ENCODE measurements at places on chromosomes 12 and 14.

GRCh38 chr14:24411443-24412389, 12.9 kb downstream of the NYNRIN start:
- DNase-seq = no peak

DNA sequence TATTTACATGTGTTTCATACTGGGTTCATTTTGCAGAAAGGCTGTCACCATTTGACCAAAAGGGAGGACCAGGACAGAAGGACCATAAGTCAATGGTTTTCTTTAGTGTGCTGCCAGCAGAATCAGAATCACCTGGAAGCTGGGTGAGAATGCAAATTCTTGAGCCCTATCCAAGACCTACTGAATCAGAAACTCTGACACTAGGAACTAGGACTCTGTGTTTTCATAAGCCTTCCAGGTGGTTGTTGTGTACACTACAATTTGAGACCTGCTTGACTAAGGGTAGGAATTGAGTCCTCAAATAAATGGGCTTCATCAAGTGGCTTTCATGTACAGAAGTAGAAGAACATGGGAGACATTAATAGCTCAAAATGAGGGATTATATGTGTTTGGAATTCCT, 32.2 kb downstream of the PDE6H start:
- DNase-seq = no peak

- no peak for DNase-seq
Observed at GRCh38 chr12:124730455-124730932, 133.2 kb downstream of the SCARB1 start.

GRCh38 chr14:105292826-105293711, 7.7 kb downstream of the BRF1 start:
- no peak for DNase-seq

DNA sequence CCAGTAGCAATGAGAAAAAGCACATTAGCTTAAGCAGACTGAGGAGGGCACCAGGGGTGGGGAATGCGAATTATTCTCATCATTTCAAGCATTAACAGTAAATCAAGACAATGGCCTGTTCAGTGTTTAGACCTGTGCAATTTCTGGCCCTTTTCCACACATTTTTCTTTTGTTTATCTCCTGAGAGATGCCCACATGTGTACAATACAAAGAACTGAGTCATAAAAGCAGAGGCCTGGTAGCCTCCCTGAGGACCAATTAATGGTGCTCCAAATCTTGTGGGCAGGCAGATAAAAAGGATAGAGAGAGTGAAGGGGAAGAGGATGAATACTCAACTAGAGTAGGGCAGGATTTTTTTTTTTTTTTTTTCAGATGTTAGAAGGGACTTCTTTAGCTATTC, 480.8 kb downstream of the RERGL start:
- DNase-seq = no peak

DNA sequence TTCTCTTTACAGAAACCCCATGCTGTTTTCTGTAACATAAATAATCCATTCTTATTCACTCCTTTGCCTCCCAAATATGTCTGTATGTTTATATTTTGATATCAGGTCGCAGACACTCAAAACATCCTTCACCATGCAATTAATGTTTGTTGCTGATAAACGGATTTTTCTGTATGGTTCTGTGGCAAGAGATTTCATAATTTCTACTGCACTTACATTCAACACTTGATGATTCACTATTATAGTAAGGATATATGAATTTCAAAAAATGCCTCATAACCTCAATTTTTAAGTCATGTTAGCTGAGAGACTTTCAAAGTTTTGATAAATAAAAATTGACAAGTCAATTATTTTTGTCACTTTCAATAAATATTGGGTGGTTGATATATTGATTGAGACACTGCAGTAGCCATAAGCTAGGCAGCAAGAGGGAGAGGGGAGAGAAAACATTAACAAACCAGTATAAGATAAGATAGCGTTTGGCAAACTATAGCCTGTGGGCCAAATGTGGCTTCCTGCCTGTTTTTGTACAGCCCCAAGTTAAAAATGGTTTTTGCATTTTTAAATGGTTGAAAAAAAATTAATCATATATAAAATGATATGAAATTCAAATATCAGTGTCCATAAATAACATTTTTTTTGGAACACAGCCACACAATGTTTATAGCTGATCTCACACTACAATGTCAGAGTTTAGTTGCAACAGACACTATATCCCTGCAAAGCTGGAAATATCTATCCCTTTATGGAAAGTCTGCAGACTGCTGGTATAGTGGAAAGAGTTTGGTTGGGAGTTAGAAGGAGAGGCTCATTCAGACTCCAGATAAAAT, 18.3 kb downstream of the ALDH6A1 start:
- DNase-seq = no peak

DNA sequence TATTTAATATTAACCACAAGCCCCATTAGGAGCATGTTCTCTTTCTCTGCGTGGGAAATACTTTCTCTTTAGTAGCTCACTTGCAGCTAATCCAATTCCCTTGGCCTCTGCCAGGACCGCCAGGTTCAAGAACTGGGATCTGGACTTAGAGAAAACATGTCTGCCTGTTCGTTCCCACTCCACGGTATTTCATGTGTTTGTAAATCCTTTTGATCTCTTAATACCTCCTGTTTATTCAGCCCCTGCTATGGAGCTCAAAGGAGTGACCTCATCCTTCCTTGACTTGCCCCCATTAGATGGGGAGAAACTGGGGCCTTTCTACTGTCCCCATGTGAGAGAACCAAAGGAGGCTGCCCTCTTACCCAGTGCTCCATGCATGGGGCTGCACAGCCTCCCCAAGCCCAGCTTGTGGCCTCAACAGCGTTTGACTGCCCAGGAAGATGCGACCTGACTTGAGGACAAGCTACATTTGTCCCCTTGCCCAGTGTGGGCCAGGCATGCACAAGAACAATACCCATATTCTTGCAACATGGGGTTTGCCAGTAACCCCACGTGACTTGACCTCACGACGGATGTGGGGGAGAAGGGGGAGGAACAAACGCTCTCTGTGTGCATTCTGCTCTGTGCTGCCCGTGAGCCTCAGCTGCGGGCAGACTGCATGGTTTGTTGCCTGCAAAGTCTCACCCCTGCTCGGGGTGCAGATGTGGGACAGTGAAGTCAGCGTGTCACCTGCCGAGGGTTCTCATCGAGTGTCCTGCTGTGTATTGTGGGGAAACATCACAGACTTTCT, 30.3 kb downstream of the CD9 start:
- DNase-seq = peak; percentile 60

GRCh38 chr14:23929822-23930294, 23.7 kb upstream of the DHRS4 start:
- peak; percentile 9 for DNase-seq

- no peak for DNase-seq
Observed at GRCh38 chr14:25431211-25432076, 381.5 kb upstream of the STXBP6 start.

DNA sequence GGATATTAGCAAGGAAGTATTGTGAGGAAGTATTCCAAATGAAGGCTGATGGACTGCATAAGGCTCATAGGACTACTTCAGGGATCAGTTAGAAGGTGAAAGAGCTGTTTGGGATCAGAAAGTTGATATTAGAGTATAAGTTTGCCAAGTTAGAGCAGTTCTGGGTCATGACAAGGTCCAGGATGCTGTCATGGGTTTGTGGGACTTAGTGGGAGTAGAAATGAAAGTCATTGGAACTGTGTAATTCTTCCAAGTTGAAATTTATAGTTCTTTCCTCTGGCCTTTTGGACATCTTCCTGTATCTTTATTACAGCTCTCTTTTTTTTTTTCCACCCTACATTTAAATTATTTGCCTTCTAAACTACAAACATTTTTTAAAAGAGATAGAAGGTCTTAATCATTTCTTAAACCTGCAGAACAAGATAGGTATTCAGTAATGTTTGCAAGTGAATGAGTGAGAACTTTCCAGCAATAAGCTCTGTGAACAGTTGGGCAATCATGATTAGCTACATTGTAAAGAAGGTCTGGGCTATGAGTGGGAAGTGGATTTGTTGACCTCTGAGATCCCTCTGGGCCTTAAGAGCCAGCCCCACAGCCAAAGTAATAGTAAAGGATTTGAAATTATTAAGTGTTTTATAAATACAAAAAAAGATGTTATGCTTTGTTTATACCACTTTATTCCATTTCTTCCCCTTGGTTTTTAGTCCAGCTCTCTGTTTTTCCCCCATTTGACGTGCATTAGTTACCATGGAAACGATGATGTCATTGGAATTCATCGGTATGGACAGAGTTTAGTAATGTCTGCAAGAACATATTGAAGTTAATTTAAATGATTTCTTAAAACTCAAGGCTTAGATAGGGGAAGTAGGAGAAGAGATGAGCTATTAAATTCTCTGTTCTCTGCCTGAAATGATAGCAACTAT, 247.9 kb upstream of the ARHGAP5 start:
- DNase-seq = no peak

- no peak for DNase-seq
Observed at GRCh38 chr14:65062096-65063075, 39.9 kb downstream of the MAX start.

DNA sequence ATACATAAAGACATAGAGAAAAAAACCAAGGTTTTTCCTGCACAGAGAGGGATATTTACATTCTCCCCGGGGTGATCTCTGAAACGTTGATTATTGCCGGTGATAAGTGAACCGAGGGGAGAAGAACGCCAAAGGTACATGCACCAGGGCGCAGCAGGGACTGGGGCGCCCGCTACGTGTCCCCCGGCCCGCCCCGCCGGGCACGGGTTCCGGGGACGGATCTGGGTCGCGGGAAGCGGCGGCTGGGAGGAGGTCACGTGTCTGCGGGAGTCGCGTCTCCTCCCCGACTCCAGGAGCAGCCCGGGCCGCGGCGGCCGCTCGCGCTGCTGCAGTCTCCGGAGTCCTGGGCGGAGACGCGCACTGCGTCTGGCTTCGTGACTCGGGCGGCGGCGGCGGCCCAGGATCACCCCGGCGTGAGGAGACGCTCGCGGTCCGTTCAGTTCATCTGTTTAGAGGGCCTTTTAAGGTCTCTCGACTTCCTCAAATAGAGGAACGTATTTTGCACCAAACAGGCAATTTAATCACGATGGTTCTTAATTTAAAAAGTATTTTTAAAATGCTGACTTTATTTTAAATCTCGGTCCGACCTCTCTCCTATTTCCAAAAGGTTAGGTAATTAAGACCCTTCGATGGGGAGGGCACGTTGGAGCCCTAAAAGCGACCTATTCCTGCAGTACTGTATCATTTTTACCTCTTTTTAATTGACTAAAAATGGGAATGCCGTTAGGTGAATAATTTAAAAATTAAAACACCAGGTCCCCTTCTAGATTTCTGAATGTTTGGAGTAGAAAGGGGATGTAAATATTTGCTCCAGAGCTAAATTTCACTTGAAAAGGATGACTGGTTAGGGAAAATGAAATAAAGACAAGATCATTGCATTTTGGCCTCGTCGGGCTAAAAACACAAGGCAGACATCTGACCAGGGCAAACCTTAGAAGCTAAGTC, 1.8 kb upstream of the BHLHE41 start:
- DNase-seq = no peak

DNA sequence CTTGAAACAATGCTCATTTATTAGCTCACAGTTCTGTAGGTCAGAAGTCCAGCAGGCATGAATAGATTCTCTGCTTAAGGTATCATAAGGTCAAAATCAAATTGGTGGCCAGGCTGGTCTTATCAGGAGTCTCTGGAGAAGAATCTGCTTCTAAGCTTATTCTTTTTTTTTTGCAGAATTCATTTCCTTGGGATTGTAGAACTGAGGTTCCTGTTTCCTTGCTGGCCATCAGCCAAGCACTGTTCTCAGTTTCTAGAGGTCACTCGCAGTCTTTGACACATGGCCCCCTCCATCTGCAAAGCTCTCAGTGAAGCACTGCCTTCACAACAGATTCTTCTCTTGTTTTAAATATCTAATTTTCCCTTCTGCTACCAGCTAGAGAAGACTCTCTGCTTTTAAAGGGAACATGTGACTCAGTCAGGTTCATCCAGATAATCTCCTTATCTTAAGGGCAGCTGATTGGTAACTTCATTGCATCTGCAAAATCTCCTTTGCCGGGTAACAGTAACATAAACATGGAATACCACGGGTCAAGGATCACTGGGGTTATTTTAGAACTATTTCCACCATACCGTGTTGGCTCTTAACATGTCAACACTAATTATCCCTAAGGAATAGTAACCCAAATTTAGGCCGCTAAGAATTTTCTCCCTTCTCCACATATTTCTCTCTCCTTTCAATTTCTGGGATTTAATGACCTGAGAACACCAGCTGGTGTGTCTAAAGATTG, 25.3 kb downstream of the RHOJ start:
- DNase-seq = no peak

DNA sequence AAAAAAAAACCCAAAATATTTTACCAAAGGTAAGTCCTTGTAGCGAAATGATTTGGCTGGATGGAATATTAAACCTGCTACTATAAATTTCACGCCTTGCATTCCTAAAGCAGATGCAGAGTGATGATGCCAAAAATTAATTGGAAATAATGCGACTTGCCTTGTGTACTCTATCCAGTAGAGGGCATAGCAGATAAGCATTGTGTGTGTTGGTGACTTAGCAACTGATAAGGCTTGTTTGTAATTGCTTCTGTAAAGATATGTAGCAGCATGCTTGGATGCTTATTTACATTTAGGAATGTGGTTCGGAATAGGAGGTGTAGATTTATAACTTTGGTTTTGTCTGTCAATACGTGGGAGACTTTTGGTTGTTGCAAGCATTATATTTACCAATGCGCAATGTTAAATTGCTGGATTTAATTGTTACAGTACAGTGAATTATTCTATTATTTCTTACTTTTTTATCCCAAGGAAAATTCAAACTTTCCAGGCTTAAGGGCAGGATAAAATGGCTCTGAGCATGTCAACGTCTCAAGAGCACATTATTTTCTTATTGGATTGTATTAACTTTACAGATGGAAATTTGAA, 80.5 kb downstream of the TMEM260 start:
- no peak for DNase-seq

- DNase-seq = no peak
Observed at GRCh38 chr14:98182393-98183055, 1089.5 kb downstream of the BCL11B start.

DNA sequence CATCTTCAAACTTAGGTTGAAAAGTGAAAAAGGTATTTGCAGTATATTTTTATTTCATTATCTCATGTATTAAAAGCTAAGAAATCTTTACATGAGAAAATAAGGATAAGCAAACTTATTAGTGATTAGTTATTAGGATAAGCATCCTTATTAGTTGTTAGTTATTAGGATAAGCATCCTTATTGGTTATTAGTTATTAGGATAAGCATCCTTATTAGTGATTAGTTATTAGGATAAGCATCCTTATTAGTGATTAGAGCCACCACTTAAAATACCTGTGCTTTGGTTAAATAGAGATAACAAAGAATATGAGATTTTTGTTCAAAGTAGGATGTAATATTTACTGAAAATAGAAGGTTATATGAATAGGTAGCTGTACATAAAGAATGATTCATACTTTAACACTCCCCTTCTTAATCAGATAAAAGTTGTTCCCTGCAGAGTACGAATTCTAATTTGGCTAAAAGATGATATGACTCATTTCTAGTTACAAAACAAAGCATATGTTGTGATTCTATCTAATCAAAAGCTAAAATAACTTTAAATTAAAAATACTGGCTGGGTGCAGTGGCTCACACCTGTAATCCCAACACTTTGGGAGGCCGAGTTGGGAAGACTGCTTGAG, 56.4 kb downstream of the KDM5A start:
- DNase-seq = no peak

DNA sequence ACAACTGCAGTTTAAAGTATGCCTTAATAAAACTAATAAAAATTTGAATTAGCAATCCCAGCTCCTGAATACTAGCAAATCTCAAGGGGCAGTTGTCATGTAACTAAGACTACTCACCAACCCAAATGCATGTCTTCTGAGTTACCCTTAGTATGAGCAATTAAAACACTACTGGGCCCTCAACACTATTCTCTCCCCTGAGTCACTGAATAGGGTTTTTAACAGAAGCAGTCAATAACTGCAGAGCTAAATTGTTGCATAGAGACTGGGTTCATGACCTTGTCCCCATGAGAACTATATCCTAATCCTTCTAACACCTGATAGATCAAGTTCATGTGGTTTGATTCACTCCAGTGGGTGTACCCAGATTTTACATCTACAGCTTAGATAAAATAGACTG, 38.8 kb downstream of the MDM1 start:
- no peak for DNase-seq
